NAMALWA (cell line): ENCODE measurements at places on chromosomes 1 and 21.
A peak's percentile ranks its signal among the peaks of the same experiment; 100 is the strongest.

DNA sequence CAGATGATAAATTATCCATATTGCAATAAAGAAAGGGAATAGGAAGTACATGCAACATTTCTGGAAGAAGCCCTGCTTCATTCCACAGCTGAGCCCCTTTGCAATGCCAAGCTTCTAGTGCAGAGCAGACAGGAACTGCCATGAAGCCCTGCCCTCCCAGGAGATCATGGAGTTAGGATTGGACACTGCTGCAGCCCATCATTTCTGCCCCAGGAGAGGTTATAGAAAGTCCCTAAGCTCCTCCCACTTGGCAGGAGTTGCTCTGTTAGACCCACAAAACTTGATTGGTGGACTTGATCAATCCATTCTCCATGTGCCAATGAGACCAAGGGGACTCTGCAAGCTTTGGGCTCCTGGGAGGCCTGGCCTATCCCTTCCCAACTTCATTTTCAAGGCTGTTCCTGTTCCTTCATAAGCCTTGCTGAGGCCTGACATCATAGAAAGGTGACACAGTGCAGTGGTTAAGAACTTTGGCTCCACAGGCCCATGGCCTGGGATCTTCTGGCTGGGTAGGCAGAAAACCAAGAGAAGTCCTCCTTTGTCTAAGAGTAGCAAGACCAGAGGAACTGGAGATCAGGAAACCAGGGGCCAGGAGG lies 1.3 kb upstream of the LAPTM5 start:
- peak; percentile 85 for DNase-seq

GRCh38 chr1:111622166-111622565 lies 2.6 kb downstream of the RAP1A start:
- no peak for DNase-seq

DNA sequence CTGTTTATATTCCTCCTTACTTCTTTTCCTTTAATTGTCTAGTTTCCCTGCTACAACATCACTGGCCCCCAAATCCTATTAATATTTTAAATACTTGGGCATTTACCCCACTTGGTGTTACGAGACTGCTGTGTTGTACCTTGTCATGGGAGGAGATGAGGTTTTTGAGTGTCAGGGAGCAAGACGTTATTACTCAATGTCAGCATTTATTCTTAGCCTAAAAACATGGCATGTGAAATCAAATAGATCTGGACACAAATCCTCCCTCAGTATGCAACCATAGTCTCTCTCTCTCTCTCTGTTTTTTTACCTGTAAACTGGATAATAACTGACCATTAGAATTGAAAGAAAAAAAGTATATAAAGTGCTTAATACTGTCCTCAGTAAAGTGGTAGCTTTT lies 4.6 kb downstream of the LRRC8B start:
- DNase-seq, result no peak

DNA sequence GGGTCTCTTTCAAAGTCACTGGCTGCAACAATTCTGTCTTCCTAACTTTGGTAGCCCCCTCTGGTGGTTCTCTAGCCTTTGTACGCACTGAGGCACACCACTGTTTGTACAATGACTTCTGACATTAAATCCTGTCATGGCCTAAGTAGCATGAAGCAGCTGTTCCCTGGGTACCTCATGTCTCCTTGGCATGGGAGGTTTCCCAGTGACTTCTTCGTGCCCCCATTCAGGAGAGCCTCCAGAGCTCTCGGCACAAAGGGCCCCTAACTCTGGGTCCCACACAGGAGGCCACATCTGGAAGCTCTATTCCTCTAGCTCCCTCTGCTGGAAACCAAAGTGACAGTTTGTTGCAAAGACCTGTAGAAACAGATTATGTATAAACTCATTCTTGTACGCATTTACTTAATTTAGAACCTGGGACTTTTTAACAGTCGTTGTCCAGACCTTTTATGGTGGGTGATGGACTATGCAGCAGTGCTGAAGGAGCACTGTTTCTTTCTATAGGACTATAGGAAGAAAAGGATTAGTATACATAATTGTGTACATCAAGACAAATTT lies 13.4 kb downstream of the SWT1 start:
- peak; percentile 91 for DNase-seq

DNA sequence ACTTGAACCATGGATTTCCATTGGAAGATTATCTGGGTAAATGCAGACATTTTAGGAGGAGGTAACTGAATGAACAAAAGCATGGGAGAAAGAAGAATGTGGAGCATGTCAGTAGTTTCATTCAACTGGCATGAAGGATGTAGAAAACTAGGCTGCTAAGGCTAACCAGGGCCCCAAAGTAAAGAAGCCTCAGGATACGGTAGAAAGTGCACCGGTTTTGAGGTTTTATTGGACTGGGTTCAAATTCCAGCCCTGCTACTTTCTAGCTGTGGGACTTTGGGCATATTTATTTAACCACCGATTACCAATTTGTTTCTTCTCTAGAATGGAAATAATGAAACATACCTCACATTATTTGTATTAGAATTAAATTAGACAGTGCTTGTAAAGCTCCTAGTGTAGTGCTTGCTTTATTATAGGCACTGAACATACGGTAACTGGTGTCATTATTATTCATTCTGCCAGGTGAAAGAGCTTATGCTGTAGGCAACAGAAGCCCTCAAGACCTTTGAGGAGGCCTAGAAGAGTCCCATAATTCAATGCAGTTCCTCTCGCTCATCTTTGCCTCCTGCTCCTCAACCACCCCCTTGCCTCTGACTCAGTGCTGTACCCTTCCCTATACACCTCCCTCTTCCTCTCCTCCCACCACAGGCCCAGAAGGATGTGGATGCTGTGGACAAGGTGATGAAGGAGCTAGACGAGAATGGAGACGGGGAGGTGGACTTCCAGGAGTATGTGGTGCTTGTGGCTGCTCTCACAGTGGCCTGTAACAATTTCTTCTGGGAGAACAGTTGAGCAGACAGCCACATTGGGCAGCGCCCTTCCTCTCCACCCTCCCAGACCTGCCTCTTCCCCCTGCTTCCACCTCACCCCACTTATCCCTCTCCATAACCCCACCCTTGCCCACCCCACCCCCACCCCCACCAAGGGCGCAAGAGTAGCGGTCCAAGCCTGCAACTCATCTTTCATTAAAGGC lies 2.5 kb upstream of the CHTOP start:
- no peak for DNase-seq

- no peak for DNase-seq
These were observed 2.2 kb downstream of the SLC30A1 start for GRCh38 chr1:211576717-211577116.

DNA sequence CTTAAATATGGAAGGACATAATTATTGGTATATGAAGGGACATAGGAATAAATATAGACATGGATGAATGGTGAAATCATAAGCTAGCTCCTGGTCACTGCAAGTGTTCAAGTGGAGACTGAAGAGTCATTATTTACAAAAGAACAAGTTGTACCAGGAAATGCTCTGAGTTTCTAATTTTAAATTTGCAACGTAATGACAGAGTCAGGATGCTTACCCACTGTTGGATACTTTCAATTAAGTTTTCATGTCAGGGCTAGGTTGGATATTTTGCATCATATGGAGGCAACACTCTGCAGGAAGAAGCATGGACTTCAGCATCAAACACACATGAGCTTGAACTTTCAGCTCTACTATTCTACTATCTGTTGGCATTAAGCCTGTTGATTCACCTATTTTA lies 499.6 kb upstream of the C1orf87 start:
- no peak for DNase-seq

DNA sequence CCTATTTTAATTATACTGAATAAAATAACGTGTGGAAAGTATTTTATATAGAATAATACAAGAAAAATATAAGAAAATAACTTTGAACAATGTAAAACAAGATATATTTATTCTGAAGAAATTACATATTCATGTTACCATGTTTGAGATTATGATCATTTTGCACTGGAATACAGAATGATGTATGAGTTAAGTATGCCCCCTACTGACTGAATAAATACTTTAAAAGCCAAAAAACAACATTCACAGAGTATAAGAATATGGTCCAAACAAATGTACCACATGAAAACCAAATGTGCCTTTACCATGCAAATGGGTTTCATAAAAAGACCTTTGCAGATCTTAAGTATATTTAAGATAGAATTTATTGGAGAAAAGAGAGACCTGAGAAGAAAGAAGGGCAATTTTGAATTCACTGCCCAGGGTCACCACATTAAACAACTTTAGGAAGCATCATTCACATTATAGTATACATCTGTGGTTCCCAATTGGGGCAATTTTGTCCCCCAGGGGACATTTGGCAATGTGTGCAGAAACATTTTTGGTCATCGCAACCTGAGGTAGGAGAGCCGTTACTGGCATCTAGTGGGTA lies 136.6 kb upstream of the GFI1 start:
- DNase-seq, result peak; percentile 42

GRCh38 chr1:151511636-151512215 lies 539 bp downstream of the CGN start:
- peak; percentile 61 for DNase-seq

GRCh38 chr1:246784621-246785493 lies 60.6 kb downstream of the SCCPDH start:
- no peak for DNase-seq

DNA sequence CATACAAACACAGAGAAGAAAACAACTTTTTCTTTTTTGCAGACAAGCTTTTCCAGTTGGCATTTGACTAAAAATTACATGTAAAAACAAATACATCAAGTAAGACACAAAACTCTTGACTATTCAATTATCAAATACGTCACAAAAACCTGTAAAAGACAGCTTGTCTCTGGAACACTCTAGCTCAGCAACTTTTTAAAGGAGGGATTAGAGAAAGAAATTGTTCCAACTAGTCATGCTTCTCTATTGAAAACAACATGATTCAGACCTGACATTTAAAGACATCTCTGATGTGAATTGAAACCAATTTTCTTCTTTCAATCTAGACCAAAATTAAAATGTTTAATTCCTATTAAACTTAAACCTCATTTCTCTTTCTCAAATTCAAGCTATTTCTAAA lies 30.3 kb downstream of the SMYD3 start:
- no peak for DNase-seq

DNA sequence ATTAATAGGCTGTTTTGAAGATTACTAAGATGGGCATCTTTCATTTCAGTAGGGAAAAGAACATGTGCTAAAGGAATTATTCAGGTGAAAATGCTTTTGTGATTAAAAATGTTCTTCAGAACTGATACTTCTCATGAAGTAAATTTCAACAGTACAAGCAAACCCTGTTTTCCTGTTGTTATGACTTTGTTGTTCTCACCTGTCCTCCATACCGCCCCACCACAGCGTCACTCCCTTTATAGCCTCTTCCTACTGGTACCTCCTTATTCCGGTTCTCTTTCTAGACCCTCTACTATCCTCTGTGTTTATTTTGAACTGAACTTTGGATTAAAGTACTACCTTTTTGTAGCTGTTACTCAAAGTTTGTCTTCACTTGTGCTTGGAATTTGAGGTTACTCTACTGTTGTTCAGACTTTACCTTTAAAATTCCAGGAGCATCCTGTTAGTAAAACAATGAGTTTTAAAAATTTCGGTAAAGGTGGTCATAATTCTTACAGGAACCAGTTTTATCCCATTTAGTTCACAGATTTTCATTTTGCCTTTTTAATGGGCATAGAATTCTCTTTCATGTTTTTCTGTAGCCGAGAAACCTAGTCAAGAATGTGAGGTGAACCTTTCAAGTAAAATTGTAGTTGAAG lies 10.9 kb downstream of the CNST start:
- no peak for DNase-seq

DNA sequence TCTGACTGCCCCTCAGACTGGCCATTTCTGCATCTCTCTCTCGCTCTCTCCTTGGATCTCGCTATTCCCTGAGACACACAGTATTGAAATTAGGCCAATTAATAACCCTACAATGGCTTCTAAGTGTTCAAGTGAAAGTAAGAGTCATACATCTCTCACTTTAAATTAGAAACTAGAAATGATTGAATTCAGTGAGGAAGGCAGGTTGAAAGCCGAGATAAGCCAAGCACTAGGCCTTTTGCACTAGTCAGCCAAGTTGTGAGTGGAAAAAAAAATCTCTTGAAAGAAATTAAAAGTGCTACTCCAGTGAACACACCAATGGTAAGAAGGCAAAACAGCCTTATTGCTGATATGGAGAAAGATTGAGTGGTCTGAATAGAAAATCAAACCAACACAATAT lies 51.2 kb downstream of the SLC9C2 start:
- DNase-seq, result no peak

DNA sequence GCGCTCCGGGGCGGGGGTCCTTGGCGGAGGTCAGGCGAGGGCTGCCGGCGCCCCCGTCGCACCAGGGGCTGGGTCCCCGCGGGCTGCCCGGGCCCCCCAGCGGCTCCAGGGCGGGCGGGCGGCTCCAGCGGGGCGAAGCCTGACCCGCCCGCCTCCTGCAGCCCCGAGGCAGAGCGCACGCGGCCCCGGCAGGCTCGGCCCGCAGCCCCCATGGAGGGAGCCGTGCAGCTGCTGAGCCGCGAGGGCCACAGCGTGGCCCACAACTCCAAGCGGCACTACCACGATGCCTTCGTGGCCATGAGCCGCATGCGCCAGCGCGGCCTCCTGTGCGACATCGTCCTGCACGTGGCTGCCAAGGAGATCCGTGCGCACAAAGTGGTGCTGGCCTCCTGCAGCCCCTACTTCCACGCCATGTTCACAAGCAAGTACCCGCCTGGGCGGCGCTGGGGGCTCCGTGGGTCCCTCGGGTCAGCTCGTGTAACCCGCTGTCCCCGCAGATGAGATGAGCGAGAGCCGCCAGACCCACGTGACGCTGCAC lies 817 bp downstream of the KLHL17 start:
- no peak for DNase-seq

DNA sequence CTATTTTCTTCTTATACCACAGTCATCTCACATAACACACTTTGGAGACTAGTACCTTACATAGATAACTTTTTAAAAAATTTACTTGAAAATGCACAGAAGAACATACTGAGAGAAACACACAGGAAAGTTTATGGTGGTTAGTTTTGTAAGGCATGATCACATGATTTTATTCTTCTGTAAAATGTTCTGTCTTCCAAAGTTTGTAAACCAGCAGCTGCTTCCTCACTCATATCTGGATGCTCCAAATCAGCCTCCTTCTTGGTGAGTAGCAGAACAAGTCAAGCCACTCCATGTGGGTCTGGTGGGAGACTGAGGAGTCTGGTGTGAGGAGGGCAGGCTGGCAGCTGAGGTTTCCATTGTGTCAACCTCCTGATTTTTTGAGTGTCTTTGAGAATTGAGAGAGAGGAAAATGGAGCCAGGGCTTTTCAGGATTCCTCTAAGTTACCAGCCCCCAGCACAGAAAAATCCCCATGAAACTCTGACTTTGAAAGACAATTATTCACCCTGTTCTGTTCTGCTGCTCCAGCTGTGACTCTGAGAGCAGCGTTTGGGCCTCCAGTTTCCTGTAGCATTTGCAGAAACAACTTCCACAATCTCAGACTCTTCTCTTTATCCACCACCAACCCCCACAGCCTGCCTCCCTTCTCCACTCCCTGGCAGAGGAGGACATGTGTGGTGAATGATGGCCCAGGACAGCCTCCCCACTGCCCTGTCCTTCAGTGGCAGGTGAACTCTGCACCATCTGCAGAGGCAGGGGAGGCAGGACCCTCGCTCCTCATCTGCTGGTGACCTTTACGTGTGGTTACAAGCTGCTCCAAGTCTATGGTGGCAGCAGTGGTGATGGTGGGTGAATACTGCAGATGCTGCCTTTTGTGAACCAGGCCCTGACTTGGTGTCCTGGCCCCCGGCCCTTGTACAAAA lies 82.3 kb downstream of the FCRL5 start:
- DNase-seq, result no peak
